Fibroblast of skin of right biceps (primary cell): ENCODE measurements at places on chromosomes 6 and 20.

GRCh38 chr6:149405823-149406765 lies 6.0 kb downstream of the SUMO4 start:
- DNase-seq, result peak; percentile 26

GRCh38 chr20:829551-829950 lies 4.0 kb upstream of the FAM110A start:
- DNase-seq, result peak; percentile 64

- DNase-seq, result peak; percentile 19
Observed at GRCh38 chr6:10418862-10419748, 4.2 kb upstream of the TFAP2A start.

DNA sequence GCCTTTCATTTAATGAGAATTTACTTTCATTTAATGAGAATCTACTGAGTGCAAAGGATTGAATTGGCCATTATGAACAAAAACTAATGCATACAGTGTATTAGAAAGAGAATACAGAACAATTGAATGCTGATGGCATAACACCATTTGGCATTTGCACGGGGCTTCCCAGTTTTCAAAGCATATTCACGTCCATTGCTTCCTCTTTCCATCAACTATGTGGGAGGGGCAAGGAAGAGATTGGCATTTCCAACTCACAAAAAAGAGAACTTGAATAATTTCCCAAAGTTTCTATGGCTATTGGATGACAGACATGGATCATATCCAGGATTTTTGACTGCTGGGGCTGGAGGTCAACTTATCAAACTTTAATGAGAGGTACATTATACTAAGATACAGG lies 23.2 kb upstream of the ARG1 start:
- DNase-seq, result no peak

DNA sequence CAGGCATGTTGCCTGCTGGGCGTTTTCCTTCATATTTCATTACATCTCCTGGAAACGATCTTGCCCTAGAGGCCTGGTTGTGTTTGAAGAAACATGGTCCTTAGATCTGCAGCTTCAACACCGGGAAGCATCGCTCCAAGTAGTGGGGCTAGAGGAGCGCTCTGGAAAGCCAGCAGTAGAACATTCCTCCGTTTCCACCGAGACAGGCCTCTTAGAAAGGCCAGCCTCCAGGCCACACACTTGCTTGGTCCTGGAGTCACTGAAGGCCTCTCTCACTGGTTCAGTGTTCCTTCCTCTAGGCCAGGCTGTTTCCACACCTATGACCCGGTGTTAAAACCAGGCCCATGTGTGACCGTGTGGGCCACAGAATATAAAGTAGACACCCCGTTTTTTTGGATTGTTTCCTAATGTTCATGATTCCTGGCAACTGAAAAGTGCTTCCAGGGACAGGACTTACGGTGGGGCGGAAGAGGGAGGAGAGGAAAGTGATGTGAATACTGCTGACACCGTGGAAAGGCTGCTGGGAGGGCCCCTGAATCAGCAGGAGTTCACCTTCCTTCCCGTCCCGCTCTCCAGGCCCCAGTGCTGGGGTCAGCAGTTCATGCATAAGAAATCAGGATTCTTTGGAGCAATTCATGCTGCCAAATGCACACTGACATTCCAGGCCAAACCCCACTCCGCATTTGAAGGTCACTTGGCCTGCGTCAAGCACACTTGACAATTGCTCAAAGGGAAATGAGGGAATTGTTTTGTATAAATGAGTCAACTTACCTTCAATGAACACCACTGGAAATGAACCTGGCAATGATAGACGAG lies 83.8 kb downstream of the IYD start:
- no peak for DNase-seq

DNA sequence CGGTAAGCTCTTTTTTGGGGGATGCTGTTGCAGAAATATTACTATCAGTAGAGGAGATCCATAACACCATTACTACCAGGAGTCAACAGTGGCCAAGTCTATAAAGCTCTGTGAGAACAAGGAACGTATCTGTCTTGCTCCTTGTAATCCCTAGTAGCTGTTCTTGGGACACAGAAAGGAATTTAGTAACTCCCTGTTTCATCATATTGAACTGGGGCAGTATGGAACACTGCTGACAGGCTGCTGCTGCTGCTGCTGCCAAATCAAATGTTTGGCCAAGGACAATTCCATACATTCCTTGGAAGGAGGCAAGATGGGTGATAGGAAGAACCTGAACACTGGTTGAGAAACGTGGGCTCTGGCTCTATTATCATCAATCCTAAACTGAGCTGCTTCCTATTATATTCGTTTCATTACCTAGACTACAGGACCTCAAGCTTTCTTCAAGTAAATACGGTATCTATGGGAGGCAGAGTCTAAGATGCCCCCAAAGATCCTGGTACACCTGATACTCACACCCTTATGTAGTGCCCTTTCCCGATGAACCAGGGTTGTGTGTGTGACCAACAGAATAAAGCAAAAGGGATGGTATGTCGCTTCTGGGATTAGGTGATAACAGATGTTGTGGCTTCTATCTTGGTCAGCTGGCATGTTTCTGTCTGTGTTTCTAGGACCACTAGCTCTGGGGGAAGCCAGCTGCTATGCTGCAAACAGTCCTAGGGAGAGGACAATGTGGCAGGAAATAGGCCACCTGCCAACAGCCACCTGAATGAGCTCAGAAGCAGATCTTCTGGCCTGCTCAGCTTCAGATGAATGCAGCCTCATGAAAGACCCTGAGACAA lies 39.5 kb downstream of the ELOVL5 start:
- peak; percentile 80 for DNase-seq

DNA sequence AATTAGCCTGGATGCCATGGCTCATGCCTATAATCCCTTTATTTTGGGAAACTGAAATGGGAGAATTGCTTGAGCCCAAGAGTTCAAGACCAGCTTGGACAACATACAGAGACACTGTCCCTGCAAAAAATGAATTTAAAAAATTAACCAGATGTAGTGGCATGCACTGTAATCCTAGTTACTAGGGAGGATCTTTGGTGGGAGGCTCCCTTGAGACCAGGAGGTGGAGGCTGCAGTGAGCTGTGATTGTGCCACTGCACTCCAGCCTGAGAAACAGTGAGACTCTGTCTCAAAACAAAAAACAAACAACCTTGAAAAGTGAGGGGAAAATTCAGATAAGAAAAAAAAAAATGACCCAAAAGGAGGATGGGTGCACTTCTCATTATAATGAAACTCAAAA lies 23.4 kb downstream of the CAP2 start:
- DNase-seq, result no peak
